ENCODE measurements at places on chromosomes 5 and 9. TPM values are rescaled to one million over a fixed set of nuclear protein-coding genes. Genes with fewer than 3 reads are reported as not detected.

Gene NIPAL4
- total RNA-seq = 0.55 TPM

Gene MEF2C
- total RNA-seq = 186 TPM

GRCh38 chr9:128008171-128008570 is 27.4 kb upstream of the EEIG1 start:
- no peak for DNase-seq

- no peak for DNase-seq
These were observed 6.2 kb upstream of the ST6GALNAC4 start for GRCh38 chr9:127923046-127923445.
